ENCODE measurements at places on chromosomes 2 and 18.

GRCh38 chr18:67310826-67311225 is 205.7 kb downstream of the DSEL start:
- no peak for DNase-seq

GRCh38 chr2:9692456-9693195 is 61.8 kb upstream of the YWHAQ start:
- DNase-seq, result no peak

- no peak for DNase-seq
Measured at GRCh38 chr2:98909317-98910211, 26.5 kb downstream of the CRACDL start.

DNA sequence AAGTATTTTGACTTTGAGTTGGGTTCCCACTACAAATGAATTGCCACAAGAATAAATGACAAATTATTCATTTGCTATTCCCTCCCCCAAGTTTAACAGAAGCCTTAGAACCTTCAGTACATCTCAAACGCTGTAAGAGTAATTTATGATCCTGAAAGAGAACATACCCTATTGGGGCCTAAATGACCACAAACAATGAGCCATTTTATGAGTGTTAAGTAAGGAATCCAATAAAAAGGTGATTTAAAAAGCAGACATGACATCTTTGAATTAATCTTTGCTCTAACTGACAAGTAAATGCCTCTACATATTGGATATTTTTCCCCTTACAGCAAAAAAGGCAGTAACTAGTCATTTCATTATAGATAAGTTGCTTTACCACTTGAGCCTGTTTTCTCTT is 136.9 kb downstream of the NRXN1 start:
- no peak for DNase-seq

DNA sequence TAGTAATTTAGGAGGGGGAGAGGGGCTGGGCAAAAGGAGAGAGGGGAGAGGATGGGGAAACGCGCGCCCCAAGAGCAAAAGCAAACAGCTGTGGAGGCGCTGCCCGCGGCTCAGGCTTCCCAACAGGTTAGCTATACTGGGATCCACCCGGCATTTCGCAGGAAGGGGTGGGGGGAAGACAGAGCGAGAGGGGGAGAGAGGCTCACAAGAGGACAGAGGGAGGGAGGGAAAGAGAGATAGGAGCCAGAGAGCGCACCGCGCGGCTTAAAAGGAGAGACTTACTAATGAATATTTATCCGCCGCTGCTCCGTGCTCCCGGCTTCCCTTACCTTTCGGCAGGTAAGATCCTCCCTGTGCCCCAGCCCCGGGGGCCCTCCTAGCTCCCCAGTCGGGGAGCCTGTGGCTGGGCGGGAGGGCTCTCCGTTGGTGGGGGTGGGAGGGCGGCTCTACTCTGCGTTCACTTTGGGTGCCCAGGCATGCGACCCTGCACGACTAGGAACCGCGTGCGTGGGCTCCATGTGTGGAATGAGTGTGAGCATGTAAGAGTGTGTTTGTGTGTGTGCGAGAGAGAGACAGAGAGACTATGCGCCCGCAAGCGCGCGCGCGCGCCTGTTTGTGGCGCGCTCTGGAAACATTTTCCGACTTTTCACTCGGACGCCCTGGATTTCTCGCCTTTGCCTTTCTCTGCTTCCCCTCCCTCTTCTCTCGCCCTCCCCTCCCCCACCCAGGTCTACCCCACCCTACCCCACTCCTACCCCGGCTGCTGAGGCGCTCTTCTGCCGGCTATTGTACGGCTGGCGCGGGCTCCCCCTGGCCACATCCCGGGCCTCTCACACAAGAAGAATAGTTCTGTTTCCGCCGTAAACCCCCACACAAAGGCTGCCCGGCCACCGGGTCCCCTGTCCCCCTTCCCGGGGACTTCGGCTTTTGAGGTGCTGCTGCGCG is 7.2 kb upstream of the SIX3 start:
- DNase-seq, result no peak

GRCh38 chr2:186664385-186665043 is 29.3 kb upstream of the FAM171B start:
- DNase-seq, result no peak

- no peak for DNase-seq
Measured at GRCh38 chr2:43039376-43040080, 186.9 kb downstream of the ZFP36L2 start.

DNA sequence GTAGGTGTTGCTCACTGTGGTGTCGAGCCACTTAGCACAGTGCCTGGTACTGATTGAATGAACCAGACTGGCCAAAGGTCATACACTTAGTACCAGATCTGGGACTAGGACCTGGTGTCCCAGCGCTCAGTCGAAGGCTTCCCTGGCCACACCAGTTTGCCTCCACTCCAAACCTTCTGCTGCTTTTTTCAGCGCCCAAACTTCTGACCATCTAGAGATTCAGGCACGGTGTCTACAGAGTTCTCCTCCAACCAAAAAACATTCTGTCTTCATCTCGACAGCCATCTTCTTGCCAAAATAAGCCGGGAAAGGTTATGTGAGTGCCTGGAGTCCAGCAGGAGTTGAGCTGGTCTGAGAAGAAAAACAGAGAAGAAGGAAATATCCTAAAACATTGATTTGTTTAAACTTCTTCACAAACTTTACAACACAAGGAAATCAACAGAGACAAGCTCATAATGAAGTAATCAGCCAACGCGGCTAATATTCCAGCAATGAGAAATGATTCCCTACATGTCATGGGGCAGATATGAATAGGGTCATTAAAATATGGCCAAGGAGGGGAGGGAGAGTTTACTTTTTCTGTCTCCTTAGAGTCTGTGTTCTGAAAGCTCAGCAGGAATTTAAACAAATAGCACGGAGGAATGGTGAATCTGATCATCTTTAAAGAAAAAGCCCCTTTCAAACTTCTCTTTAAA is 2.3 kb upstream of the GLI2 start:
- no peak for DNase-seq

GRCh38 chr2:191302459-191303139 is 57.4 kb downstream of the MYO1B start:
- no peak for DNase-seq

GRCh38 chr18:48335829-48336228 is 73.4 kb downstream of the ZBTB7C start:
- DNase-seq, result no peak

GRCh38 chr2:191226196-191226595 is 19.0 kb upstream of the MYO1B start:
- no peak for DNase-seq

GRCh38 chr18:31486165-31486564 is 11.8 kb upstream of the DSG2 start:
- DNase-seq, result no peak

GRCh38 chr2:103010751-103011150 is 248.9 kb downstream of the TMEM182 start:
- DNase-seq, result no peak

GRCh38 chr18:37476611-37477295 is 88.8 kb downstream of the CELF4 start:
- DNase-seq, result no peak

- DNase-seq, result no peak
Measured at GRCh38 chr2:190367091-190367490, 23.7 kb downstream of the INPP1 start.

DNA sequence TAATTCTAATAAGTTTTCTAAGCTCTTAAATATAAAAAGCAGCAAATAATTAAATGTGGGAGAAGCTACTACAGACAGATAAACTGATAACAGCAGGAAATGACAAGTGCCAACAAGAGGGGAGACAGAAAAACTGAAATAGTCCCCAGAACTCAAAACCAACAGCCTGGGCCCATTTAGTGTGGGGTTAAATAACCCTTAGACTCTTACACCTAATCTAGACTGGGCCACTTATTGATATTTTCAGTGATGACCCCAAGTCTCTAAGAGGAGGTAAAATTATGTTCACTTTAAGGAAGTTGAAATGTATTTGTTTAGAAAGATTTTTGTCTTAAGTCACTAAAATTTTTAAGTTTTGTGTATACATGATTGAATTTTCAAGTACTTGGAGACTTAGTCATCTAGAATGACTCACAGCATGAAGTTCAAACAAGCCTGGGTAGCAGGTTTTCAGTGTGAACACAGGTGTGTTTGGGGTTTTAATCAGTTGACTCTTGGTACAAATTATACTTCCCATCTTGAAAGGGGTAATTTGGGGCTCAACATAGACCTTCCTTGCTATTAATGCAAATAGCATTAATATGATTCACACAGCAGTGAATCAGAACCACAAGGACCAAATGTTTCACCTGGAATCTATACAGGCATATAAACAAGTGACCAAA is 54.9 kb upstream of the MYO3B start:
- DNase-seq, result no peak

DNA sequence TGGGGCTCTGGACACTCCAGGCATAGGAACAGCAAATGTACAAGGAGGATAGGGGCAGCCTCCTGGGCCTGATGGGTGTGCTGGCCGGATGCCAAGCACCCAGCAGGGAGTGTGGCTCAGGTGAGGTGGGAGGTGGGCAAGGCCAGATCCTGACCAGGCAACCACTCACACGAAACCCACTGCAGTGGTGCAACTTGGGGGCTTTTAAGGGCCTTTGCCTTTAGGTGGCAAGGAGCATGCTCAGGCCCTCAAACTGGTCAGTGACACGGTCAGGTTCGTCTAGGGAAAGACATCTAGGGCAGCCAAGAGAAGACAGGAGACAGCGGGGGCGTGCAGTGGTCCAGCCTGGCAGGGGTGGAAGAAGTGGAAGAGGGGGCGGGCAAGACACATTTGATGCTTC is 18.4 kb upstream of the TEX51 start:
- no peak for DNase-seq

DNA sequence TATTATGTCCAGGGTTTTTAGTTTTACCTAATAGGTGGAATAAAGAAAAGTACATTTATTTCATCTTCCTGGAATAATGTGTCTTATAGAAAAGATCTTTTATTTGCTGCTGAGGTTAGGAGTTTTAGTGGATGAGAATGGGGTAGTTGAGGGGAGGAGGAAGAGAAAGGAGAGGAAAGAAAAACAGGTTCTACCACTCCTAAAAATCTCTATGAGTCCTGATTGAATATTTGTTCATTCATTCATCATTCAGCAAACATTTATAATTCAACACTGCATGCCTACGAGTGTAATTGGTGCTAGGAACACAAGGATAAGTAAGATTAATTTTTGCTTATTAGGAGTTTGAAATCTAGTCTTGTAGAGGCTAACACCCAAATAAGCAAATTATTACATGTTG is 45.2 kb upstream of the SLC4A10 start:
- no peak for DNase-seq

DNA sequence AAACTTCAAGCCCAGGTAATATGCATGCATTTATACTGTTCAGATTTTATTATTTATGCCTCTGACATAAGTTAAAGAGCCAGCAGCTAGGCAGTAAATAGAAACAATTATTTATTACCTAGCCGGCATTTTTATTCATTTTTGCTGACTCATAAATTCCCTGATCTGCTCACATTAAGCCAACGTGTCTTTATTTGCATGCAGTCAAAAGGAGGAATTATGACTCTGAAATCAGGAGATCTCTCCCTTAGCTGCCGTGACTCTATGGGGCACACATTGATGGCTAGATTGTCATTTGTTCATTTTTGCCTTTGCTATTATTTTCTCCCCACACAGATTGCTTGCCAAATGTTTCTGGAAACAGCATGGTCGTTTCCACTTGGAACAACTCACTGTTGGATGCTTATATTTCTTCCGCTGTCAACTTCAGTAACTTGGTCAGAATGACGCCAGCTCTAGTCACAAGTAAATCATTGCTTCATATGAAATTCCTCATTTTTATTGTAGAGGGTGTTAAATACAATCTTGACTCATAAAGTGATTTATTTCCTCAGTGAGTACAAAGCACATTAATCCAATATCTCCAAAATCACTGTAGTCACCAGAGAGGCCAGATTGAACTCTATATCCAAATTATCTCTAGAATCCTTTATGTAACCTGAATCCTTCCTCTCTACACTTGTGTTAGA is 15.9 kb upstream of the ZBTB14 start:
- DNase-seq, result no peak

DNA sequence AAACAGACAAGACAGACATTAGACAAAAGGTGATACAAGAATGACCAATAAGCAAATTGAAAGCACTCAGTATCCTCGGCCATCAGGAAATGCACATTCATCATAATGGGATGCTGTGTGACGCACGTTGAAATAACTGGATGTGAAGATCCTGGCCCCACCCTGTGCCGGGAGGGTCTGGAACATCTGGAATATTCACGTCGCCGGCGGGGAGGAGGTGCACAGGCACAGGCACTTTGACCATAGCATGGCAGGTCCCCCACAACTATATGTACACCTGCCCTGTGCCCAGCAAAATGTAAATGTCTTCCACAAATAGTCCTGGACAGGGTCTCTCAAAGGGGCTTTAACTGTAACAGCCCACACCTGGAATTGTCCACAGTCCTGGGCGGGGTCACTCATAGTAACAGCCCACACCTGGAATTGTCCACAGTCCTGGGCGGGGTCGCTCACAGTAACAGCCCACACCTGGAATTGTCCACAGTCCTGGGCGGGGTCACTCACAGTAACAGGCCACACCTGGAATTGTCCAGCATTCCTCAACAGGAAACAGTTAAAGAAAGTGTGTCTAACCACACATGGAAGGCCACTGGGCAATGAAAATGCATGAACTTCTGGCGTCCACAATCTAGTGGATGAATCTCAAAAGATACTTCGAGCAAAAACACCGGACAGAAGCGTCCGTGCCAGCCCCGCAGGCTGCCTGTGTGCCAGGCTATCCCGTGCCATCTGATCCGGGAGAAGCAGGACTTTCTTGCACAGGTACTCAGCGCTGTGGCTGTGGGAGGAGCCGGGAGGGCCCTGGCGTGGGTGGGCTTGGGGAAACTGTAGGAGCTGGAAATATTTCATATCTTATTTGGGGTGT is 113.4 kb downstream of the RTP5 start:
- no peak for DNase-seq

DNA sequence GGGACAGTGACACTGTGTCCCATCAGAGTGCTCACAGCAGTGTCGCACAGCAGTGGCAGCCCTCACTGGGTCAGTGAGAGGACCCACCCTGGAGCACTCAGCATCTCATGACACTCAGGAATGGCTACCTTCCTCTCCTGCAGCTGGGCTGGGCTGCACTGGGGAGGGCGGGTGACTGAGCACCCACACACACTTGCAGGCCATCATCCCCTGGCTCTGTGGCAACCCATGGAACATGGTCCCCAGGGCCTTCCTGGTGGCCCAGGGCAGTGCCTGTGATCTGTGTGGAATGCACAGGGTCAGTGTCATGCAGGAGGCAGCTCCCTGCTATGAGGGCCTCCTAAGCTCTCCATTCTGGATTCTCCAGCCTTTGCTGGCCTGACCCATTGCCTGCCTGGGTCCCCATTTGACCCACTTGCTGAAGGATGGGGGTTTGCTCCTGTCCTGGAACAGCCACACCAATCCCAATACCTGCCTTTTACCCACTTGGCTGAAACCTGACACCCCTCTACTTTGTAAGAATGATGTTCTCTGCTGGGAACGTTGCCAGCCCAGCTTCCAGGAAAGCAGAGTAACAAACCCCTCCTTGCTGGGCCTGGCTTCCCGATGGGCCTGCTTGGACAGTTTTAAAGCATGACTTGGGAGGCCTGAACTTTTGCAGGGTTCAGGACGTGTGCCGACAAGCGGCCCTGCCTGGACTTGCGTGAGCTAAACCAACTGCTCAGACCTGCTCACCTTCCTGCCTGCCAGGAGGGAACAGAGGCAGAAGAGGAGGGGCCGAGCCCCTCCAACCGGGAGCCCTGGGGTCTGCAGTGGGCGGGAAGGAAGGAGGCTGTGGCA is 13.7 kb downstream of the HS6ST1 start:
- peak; percentile 69 for DNase-seq
